Renal cortical epithelial cell (primary cell): ENCODE measurements at places on chromosomes 3 and 15. TPM values are rescaled to one million over a fixed set of nuclear protein-coding genes. Genes with fewer than 3 reads are reported as not detected.

AADACL2 gene
- total RNA-seq, result not detected in 2 replicates

ISLR2 gene
- total RNA-seq, result not detected in 2 replicates

STAC gene
- total RNA-seq, result 22.1 and 22.4 TPM in 2 replicates

MEX3B gene
- 1.9 and 4.6 TPM in 2 replicates for total RNA-seq

CCR9 gene
- total RNA-seq, result 0.35 TPM in 1 of 2 replicates, not detected in the other

DNA sequence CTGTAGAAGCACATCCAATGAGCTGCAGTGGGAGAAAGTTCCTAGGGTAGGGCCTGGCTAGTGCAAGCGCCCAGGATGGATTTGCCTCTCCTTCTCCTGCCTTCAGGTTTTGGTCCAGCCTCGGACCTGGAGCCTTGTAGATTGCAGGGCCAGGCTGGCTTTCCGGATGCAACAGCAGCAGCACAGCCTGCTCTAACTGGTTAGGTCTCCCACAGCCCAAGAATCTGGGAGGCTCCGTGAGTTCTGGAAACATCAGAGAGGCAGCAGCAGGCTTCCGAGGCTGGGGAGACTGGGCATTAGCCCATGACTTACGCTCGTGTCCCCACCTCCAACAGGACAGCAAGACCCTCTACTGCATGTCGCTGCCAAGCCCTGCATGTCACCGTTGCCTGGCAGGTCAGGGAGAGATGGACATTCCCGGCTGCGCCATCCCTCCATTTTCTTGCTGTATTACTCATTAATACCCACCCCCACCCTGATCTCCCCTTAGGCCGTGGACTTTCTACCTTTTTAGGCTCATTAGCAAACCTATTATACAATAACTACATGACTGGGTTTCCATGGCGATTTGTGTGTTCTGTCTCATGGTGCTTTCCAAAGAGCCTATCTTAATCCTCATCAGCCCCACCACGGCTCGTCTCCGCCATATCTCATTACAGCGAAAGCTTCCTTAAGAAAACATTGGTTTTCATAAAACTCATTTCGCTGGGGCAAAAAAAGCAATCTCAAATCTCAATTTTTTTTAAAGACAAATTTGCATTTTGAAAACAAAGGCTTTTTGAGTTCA lies 40.9 kb upstream of the RGMA start:
- no peak for DNase-seq

DNA sequence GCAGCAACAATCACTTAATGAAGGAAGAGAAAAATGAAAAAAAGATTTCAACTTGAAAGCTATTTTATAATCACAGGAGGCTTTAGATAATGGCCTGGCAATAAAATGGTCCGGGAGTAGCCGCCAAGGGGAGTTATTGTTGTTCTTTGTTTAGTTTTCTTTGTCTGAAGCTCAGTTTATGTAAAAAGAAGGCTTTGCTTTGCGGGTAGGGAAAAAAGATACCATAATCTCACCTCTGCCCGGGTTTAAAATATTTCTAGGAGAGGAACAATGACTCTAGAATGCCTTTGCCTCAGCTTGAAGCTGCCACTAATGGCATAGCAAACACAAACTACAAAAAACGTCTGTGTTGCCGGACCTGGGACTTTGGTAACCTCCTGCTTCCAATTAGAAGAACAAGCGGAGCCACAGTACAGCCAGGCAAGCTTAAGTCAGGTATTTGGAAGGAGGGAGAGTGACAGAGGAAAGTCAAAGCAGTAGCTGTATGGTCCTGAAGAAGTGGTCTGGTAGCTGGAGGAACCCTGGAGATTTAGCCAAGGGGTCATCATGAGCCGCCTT lies 764.5 kb downstream of the TUSC7 start:
- DNase-seq, result no peak

DNA sequence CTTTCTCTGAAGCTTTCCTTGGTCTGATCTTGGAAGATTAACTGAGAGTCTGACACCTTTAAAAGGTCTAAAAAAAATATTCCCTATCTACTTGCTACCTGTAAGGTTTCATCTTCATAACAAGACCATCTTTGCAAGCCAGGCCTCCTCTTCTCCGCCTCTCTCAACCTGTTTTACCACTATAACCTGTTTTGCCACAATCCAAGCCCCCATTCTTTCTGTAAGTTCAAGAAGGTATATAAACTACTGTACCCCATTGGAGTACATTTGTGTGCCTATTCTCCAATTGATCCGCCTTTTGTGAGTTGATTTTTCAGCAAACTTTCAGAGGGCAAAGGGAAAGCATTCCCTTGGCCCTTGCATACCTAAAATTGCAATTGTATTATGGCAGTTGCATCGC lies 319.3 kb upstream of the NECTIN3 start:
- DNase-seq, result no peak

DNA sequence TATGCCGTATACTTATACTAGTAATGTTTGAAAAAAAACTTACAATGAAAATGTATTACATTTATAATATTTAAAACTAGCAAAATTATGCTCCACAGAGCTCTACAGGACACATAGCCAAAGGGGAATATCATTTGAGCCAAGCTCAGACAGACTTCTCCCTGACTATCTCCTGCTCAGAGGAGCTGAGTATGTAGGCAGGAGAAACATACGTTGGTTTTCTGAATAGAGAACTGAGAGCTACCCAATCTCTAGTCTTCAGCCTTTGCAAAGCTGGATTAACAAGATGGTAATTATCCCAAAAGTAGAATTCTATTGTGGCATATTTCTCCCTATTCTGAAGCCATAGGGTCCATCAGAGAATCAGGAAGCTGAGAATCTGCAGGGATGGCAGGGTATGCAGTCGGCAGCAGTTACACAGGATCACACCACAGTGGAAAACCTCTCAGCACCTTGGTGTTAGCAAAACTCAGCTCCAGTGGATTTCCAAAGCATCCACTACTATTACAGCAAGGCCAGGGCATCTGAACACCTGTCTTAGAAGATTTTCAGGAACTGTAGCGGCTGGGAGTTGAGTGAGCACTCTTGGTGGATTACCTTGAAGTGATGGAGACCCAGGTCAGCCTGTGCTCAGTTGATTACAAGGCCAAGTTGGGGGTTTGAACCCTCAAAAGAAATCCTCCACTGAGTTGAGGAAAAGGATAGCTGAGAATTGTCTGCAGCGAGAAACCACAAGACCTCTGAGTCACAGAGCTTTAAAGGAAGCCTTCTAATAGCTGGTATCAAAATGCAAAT lies 30.1 kb downstream of the GPR15 start:
- DNase-seq, result peak; percentile 70

DNA sequence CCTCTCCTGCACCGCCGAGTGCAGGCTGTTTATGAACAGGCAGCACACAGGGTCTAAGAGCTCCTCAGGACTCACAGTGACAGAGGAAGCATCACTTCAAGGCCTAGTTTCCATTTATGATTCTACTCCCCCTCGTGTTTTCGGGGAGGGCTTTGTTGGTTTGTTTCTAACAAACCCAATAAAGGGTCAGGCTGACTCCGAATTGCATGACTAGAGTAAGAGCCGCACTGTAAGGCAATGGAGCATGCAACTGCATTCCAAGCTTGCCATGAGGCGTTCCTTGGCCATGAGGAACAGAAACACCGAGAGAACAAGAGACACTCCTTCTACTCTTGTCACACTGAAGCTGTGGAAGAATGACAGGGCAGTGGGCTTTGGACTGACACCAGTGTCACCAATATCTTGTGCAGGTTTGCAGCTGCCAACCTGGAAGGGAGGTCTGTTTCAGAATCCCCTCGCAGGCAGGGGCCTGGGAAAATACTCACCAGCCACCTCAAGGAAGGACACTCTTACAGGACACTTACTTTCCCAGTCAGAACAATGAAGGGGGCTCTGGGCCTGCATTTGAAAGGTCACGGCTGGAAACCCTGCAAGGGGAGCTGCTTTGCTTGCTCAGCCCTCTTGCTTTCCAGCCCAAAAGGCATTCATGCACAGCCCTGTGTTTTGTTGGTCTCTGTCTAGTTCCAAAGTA lies 96.8 kb downstream of the ADAMTS17 start:
- peak; percentile 63 for DNase-seq

DNA sequence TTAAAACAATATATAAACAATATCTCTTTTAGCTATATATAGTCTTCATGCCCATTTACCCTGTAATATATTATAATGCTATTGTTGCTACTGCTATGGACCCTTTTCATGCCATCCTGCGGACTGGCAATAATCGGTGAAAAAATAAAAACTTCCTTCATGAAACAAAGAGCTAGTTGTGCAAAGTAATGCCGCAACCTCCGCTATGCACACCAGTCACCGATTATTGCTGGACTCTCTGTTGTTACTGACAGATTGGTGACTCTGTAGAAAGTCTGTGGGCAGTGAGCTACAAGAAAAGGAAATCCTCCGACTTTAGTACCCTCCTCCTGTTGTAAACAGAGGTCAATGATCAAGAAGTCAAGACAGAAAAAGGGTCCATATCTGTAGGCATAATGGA lies 17.9 kb upstream of the ICE2 start:
- DNase-seq, result no peak
